AG20443 (cell line): ENCODE measurements at places on chromosomes 4 and X.

DNA sequence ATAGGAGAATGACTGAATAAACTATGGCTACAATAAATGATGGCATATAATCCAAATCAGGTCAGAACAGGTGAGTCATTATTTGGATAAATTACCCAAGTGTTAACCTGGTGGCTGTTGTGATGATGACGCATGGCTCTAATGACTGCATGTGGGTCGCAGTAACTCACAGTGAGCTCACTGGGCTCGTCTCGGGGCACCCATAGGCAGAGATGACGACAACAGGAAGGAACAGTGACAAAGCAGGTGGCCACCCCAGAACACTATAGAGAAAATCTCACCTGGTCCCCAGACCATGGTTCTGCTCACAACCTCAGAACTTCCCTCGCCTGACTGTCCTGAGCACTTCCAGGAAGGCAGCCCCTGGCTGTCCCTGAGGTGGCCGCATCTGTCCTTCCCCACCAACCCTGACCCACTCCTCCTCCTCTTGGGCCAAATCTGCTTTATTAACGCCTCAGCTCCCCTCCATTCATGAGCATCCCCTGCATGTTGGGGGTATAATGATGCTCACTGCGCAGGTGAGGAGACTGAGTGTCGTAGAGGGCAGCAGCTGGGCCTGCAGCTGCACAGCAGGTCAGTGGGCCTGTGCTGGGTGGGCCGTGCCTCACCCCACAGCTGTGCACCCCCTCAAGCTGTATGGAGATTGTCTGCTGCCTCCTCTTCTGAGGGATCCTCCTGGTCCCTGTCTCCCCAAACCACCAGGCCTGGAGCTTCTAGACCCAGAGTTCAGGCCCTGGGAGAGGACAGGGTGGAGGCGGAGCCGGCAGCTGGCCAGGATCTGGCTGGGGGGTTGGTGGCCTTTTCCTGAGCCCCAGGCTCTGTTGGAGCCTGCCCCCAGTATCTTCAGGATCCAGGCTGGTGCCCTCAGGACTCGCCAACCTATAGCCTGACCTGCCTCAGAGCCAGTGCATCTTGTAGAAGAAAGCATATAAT, 30.9 kb upstream of the FAM156A start:
- DNase-seq = no peak

GRCh38 chr4:6341696-6342095, 72.0 kb downstream of the WFS1 start:
- no peak for DNase-seq

DNA sequence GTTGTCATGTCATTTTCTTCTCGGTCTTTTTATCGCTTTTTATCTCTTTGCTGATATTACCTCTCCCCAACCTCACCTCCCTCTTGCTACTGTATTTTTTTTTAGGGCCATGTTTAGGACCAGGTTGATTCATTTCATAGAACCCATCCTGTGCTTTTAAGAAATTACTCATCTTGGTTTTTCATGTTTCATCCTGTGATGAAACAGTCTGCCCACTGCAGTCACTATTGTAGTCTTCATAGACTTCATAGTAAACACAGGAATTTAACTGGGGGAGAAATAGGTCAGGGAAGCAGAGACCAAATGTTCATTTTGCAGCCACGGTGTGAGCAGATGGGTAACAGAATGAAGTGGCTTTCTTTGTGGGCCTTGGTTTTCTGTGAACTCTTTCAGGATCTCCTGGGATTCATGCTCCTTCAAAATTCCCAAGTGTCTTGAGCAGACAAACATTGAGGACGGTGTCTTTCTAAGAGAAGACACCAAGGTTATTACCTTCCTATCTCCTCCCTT, 161.8 kb downstream of the NAA11 start:
- DNase-seq = no peak

- no peak for DNase-seq
Observed at GRCh38 chr4:1992468-1993168, 16.2 kb downstream of the NELFA start.

GRCh38 chr4:8594097-8595038, 1.8 kb downstream of the CPZ start:
- peak; percentile 89 for DNase-seq

GRCh38 chrX:48626401-48627298, 29.4 kb downstream of the WDR13 start:
- no peak for DNase-seq

- no peak for DNase-seq
Observed at GRCh38 chrX:118528071-118528737, 32.6 kb downstream of the DOCK11 start.

GRCh38 chr4:181569553-181569952, 673.6 kb upstream of the TENM3 start:
- DNase-seq = peak; percentile 50

DNA sequence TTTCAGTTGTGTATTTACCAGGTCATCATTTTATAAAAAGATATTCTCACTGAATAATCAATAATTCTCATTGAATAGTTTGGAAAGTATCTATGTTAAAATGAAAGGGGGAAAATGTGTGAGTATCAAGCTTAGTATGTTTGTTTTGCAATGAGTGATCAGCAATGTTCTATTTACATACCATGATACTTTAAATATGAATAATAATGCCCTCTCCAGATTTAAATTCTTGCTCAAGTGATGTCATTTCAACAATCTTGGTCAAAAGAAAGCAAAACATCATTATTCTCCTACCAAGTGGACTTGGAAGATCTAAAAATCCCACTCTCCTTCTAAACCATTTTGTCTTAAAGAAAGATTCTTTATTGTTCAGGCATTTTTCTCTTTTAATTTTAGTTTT, 42.1 kb upstream of the ANKRD50 start:
- no peak for DNase-seq

- peak; percentile 98 for DNase-seq
Observed at GRCh38 chr4:4859325-4859798, at the start of gene MSX1. Gene MSX1, plus strand, starts transcription at chr4:4859665. Its CDS starts 235 bp downstream, at chr4:4859900.

DNA sequence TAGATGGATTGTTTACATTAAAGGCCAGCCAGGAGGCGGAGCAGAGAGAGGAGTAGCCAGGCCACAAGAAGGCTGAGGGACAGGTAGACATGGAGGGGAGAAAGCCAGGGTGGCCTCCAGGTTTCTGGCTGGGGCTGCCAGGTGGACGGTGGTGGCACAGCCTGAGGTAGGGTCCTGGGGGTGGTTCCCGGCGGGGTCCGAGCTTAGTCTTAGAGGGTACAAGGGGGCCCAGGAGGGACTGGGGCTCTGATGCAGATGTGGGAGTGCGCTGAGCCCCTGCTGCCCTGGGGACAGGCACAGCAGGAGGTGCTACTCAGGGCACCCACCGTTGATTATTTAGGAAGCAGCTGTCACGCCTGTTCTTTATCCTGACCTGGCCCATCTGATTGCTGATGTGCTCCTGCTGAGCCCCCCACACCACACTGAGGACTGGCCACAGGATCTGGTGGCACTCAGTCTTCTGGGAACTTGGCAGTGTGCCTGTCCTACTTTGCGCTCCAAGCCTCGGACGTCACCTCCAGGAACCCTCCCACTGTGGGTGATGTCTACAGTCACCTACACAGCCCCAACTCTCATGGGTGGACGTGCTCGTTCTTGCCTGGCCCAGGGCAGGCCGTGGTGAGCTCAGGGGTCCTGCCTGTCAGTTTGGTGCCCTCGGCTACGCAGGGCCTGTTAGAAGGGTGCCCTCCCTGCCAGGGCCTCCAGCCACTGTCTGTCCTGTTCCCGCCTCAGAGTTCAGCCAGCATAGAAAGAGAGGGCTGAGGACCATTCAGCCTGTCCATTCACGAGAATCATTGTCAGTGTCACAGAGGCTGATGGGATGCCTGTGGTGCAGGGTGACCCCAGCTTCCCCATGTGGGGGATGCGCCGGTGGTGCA, 12.0 kb downstream of the WFS1 start:
- no peak for DNase-seq

- no peak for DNase-seq
Observed at GRCh38 chrX:109841869-109842579, 109.0 kb upstream of the ACSL4 start.

DNA sequence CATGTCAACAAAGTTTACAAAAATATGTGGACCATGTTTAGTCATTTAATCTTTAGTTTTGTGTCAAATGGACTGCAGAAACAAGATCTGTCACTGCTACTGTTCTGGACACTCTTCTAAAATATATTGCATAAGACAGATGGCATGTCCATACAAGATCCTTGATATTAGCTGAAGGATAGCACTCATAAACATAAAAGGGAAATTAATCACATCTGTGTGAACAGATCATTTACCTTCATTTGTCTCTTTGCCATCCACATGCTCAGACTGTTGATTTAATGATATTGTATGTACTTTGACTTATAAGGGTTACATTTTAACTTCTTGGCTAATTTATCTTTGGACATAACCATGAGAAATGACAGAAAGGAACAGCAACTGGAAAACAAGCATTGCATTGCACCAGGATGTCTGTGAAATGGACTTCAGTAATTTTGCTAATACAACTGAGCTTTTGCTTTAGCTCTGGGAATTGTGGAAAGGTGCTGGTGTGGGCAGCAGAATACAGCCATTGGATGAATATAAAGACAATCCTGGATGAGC, at the start of gene UGT2B7:
TSS of gene UGT2B7 (plus strand) at position 364 of the 546 bp plus-strand sequence. CDS start at position 411, 47 bp downstream.
- DNase-seq = no peak

DNA sequence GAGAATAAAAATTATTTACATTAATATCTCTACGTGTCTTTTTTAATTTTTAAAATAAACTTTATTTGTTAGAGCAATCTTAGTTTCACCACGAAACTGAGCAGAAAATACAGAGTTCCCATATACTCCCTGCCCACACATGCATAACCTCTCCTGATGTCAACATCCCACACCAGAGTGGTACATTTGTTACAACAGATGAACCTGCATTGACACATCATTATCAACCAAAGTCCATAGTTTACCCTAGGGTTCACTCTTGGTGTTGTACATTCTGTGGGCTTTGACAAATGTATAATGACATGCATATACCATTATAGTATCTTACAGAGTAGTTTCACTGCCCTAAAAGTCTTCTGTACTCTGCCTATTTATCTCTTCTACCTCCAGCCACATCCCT, 110.6 kb upstream of the OTUD4 start:
- DNase-seq = no peak

GRCh38 chr4:141109983-141110382, 23.3 kb downstream of the RNF150 start:
- no peak for DNase-seq

DNA sequence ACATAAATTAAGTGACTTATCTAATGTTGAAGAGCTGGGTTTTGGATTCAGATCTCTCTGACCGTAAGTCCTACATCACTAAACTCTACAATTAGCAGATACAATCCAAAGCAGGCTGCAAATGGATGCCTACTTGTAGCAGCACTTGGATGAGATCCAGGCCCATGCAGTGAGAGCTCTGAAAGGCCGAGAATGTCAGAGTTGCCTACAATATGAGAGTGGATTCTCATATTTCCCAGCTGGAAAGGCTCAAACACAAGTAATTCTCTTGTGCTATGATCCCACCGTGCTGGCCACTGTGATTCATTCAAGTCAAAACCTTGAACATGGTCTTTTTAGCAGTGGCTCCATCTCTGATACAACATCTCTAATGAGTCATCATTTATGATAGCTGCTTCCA, 125.4 kb upstream of the CHRDL1 start:
- no peak for DNase-seq

DNA sequence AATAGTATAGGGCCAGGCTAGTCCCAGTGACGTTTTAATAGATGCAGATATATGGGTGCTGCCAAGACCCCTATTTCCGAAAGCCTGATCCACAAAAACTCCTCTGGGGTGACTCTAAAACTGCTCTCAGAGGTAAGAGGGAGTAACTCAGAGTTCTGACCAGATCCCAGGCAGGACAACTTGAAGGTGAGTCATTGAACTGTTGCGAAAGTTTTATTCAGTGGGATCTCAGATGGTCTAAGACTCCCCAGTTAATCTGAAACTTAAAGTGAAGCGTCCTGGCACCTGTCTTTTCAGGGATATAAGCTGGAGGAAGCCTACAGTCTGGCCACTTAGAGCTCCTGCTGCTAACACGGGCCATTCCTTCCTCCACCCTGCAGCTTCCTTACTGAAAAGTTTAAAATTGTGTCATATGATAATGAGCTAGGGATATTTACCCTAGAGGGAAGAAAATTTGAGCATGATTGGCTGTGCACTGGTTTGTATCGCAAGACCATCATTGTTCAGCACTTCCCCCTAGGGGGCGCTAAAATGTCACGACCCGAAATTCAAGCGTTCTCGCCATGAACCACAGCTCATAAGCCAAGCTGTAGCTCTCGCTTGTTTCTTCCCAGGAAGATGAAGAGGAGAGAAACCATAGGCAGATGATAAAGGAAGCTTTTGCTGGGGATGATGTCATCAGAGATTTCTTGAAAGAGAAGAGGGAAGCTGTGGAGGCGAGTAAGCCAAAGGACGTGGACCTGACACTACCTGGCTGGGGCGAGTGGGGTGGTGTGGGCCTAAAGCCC, 19.5 kb downstream of the UTP14A start:
- DNase-seq = peak; percentile 65

DNA sequence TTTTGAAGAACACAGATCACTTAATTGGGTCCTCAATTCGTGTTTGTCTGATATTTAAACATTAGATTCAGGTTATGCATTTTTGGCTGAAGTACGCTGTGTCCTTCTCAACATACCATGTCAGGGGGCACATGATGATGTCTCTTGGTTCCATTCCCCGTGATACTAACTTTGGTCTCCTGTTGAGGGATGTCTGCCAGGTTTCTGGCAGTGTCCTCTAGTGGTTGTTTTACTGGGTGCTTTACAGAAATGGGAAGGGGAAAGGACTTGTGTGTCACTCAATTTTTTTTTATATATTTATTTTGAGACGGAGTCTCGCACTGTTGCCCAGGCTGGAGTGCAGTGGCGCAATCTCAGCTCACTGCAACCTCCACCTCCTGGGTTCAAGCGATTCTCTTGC, 58.2 kb downstream of the WWC2 start:
- DNase-seq = no peak

GRCh38 chr4:145618210-145618931, 814 bp upstream of the MMAA start:
- DNase-seq = peak; percentile 28

- DNase-seq = no peak
Observed at GRCh38 chr4:137703195-137703594, 170.9 kb upstream of the PCDH18 start.

DNA sequence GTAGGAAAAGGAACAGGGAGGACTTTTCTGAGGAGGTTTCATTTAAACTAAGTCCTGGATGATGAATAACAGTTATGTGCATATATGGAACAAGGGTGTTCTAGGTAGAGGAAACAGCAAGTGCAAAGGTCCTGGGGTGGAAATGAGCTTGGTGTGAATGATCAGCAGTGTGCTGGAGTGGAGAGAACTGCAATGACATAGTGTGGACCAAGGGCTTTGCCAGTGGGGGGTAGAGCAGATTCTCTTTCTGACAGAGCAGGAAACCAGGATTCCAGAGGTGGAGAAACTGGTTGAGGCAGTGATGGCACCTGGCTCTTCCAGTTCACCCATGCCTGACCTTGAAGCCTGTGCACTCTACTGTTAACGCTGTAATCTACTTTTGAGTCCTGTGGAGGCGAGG, 1.7 kb downstream of the PPP1R3F start:
- DNase-seq = no peak

- DNase-seq = no peak
Observed at GRCh38 chrX:149461746-149462145, 43.4 kb downstream of the IDS start.

- DNase-seq = no peak
Observed at GRCh38 chrX:119132961-119133360, 5.3 kb upstream of the KIAA1210 start.
